Spleen (tissue), 13 donors: ENCODE measurements at places on chromosomes 13 and 19.

DNA sequence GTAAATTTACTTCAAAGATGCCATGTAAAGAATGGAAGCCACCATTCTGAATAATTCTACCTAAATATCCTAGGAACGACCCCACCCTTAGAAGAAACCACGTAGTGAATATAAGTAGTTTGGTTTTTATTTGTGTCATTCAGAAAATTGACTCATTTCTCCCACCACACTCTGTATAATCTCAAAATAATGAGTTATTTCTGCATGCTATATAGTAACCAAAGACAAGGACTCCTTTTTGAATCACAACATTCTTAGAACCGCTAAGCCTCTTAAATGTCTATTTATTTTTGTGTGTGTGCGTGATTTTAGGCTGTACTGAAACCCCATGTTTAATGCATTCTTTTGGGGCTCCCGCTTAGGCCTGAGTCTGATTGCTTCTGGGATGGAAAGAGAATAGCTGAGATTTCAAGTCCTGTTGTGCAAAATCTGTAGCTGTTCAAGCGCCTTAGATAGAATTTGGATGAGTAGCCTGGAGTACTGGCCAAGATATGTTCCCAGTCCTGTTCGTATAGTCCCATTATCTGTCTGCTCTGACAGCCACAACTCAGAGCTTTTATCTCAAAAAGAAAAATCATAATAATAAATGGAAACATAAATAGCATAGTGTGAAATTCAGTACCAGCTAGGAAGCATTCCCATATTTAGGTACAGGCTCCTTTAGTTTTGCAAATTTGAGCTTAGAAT is 532.4 kb upstream of the NBEA start:
- DNase-seq: no peak

DNA sequence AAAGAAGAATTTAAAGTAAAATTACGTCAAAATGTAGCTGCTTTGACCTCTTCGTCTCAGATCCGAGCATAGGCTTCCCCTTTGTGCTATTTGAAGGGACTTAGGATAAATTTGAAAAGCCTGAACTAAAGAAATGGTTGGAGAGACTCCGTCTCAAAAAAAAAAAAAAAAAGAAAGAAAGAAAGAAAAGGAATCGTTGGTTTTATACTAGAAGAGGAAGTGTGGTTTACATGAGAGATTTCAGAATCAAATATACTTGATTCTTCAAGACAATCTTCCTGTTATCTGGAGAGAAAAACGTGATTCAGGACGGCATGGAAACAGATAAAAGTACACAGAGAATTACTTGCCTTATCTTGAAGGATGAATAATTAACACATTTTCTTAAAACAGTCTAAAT is 474 bp upstream of the ZNF780B start:
- DNase-seq: no peak

DNA sequence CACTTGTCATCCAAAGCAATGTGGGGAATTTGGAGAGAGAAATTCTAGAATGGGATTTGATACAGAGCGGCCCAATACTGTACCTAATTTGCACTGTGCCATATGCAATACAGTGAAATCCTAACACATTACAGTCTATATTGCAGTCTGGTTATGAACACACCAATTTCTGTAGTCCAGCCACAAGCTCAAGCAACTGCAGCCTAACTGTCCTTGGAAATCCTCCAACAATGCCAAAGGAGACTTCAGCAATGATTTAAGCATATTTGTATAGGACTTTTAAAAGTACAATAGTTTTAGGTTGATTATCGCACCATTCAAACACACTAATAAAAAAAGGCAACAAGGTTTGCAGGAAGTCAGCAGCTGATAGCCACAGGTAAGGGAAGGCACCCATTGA is 17.3 kb downstream of the DIAPH3 start:
- DNase-seq: no peak

- DNase-seq: no peak
Observed at GRCh38 chr19:11264452-11265176, 2.3 kb upstream of the DOCK6 start.
